ENCODE measurements at places on chromosomes 12 and 14.

DNA sequence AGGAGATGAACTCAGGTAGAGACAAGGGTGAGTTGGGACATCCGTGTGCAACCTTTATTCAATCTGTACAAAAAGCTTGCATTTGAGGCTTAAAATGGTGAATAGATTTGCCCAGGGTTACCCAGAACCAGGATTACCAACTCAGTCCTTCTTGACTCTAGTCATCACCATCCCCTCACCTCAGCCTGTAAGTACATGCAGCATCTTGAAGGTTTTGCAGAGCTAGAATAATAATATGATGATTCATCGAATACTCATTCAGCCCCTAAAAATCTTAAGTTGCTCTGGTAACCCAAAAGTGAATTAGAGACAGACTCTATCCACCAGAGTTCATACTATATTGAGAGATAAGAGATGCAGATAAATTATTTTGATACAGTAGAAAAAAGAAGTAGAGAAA is 90.3 kb downstream of the NKX2-1 start:
- DNase-seq = no peak

GRCh38 chr12:143964-144649 is 69.8 kb downstream of the SLC6A12 start:
- peak; percentile 42 for DNase-seq

DNA sequence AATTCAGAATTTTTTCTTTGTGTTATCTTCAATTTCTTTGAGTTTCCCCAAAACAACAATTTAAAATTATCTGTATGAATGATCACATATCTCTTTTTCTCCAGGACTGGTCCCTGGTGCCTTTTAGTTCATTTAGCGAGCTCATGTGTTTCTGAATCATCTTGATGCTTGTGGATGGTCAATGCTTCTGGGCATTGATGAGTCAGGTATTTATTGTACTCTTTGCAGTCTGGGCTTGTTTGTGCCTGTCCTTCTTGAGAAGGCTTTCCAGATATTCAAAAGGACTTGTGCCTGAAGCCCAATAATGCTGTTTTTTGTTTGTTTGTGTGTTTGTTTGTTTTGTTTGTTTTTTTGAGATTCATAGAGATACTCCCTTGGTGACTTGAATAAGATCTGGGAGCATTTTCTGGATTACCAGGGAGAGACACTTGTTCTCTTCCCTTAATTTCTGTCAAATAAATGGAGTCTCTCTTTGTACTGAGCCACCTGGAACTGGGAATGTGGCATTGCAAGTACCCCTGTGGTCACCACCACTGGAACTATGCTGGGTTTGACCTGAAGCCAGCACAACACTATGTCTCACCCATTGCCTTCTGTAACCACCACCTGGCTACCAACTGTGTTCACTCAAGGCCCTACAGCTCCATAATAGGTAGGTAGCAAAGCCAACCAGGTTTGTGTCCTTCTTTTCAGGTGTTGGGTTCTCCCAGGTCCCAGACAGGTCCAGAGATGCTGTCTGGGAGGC is 56.3 kb downstream of the SLC6A15 start:
- DNase-seq = no peak

- DNase-seq = no peak
These were observed 29.8 kb downstream of the NCOR2 start for GRCh38 chr12:124537525-124538193.

GRCh38 chr14:49972823-49973222 is 79.9 kb downstream of the ARF6 start:
- no peak for DNase-seq

DNA sequence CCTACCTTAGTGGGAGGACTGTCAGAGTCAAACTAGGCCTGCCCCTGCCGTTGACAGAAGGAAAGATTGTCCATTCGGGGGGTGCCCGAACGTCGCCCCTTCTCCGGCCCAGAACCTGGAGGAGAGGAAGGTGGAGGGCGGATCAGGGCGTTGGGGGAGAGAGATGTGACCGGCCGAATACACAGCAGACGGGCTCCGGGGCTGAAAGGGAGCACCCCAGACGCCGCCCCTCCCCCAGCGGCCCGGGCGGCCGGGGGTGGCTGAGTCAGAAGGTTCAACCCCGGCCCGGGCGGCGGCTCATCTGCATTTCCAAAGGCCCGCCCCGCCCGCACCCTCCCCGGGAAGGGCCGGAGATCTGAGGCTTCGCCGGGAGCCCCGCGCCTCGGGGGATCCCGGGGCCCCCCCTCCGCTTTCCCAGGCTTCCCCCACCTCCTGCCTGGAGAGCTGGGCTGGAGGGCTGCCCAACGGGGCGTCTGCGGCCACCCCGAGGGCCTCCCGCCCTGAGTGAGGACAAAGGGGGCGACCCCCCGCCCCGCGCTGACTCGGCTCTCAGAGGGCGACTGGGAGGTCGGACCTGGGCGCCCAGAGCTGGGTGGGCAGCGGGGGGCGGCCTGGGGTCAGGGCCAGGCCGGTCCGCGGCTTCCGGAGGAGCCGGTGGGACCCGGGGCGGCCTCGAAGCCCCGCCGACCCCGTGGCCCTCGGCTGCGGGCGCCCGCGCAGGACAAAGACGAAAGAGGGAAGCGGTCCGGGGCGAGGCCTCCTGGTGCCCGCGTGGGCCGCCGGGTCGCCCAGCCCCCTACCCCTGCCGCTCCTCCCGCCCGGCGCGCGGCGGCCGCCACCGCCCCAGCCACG is 3.7 kb upstream of the SETD1B start:
- peak; percentile 69 for DNase-seq

GRCh38 chr12:70045036-70045435 is 198.2 kb upstream of the CNOT2 start:
- no peak for DNase-seq

DNA sequence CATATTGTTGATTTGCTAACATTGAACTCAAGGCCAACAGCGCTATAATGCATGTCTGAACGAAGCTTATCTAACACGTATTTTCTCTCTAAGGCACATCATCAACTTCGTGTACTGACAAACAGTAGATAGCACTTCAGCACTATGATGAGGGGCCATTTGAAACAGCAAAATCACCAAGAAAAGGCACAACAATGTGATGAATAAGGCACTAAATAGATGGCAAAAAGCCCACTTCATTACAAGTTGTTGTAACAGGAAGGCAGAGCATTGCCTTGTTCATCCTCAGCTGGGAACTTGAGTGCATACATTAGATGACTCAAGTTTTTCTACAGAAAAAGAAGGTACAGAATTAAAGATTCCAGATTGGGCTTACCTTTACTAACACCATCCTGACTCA is 75.2 kb downstream of the LIN7A start:
- no peak for DNase-seq

DNA sequence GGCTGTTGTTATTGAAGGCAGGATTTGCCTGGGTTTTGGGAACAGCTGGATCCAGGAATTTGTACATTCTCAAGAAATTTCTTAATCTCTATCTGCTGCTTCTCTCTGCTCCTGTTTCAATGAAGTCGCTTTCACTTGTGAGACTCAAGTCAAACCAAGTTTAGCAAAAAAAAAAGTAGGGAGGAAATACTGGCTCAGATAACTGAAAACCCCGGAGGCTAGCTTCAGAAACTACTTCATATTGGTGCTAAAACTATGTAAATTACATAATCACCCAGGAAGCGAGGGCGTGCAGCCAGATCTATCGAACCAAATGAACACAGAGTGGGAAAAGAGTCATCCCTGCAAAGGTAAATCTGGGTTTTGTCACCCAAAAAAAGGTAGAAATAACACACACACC is 68.3 kb upstream of the FICD start:
- no peak for DNase-seq

DNA sequence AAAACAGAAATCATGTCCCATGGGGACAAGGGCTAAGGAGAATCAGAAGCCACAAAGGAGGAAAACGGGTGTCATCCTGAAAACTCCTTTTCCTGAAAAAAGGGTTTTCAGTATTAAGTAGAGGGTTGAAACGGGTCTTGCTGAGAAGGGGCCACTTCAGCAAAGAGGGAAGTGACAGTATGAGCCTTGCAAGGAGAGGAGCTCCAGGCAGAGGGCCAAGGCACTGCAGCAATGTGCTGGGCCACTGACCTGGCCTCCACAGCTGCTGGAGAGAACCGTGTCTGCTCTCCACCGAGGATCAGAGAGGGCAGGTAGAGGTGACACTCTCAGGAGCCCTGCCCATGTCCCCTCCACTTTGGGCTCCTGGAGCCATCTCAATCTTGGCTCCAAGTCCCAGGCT is 103.3 kb downstream of the NCOR2 start:
- DNase-seq = no peak

DNA sequence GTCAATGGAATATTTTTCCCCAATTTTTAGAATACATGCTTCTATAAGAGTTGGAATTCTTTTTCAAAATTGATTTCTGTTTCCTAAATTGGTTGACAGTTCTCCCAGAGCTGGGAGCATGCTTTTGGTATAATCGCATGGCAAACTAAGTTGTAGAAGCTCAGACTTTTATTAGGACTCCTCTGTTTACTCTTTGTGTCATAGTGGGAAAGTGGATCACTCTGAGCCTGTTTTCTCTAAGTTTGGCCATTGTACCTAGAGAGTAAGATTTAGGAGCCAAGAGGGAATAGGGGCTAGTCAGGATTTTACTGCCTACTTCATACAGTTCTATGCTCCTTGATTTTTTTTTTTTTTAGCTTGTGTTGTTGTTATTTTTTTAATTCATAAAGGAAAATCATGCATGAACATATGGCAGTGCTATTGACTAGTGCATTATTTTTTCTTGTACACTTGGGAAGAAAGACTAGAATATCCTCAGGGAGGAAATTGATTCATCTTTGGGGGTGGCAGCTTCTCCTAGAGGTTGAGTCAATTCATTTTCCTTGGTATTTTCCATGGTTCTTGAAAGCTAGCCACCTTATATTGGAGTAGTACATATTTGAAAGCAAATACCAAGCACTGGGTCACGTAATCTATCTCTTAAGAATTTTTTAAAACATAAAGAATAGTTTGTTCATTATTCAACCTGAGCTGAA is 77.7 kb upstream of the TRAF3 start:
- DNase-seq = no peak

- no peak for DNase-seq
These were observed 1.0 kb downstream of the NRIP2 start for GRCh38 chr12:2833810-2834209.

DNA sequence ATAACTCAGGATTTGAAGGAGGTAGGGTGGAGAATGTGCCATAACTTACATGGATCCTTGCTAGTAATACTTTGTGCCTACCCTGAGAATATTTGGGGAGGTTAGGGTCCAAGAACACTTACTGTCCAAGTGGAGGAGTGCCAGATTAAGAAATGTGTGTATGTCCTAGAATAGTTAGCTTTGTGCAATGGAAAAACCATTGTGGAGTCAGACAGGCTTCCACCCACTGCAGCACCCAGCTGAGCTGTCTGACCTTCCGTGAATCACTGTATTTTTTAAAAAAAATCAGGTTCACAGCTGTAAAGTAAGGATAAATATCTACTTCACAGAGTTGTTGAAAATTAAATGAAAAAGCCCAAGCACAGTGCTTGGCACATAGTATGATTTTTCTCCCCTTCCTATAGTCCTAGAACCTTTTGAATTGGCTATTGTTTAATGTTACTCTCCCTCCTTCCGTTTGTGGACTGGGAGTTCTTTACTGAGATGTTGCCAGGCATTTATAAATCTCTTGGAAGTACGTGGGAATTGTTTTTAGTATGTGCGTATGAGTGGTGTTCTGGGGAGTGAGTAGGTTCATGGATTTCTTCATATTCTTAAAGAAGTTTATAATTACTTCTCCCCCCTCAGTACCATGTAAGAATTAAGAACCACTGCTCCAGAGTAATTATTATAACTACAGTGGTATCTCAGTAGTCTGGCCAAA is 9.2 kb downstream of the RAB21 start:
- DNase-seq = no peak

- no peak for DNase-seq
These were observed 28.3 kb downstream of the VSX2 start for GRCh38 chr14:74267588-74267987.

GRCh38 chr12:84157170-84157569 is 755.4 kb downstream of the SLC6A15 start:
- no peak for DNase-seq

DNA sequence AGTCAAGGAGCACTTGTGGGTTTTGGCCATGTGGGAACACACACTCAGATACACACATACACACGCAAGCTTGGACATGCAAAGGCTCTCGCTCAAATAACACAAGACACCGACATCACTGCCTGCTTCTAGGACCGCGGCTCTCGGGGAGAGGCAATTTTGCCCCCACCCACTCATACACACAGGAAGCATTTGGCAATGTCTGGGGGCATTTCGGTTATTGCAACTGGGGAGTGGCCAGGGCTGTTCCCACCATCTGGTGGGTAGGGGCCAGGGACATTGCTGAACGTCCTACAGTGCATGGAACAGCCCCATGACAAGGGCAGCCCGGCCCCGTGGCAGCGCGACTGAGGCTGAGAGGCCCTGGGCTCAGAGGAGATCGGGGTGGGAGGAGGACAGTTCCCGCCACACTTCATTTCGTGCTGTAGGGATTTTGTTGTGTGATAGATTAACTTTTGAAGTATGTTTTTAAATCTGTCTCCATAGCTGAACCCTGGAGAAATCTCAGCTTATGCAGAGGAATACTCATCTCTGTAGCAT is 35.6 kb downstream of the RIMBP2 start:
- DNase-seq = no peak

DNA sequence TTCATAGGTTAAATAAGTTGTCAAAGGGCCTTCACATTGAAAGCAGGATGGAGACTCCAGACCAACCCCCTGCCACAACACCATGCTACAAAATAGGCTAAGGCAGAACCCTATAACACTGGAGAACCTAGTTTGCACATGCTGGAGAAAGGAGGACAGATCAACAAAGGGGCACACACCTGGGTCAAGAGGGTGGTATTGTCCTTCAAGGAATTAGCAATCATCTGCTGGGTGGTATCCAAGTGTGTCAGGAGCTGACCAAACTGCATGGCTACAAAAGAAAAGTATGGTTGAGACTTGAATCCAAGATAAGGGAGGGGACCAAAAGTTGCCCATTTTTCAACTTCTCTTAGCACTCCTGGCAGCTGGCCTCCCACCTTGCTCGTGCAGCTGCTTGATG is 9.2 kb downstream of the MBD6 start:
- no peak for DNase-seq

GRCh38 chr12:104694161-104694560 is 237.4 kb downstream of the CHST11 start:
- DNase-seq = no peak

- peak; percentile 32 for DNase-seq
These were observed 1.7 kb downstream of the PDE3A start for GRCh38 chr12:20370014-20370386.

GRCh38 chr12:49198431-49199155 is 9.7 kb upstream of the TUBA1A start:
- DNase-seq = peak; percentile 66

- peak; percentile 39 for DNase-seq
These were observed 15.7 kb upstream of the FAM222A start for GRCh38 chr12:109697877-109698468.

GRCh38 chr12:98422359-98422758 is 93.0 kb upstream of the TMPO start:
- DNase-seq = no peak

- DNase-seq = no peak
These were observed 96.0 kb downstream of the RPAP3 start for GRCh38 chr12:47609806-47610205.

DNA sequence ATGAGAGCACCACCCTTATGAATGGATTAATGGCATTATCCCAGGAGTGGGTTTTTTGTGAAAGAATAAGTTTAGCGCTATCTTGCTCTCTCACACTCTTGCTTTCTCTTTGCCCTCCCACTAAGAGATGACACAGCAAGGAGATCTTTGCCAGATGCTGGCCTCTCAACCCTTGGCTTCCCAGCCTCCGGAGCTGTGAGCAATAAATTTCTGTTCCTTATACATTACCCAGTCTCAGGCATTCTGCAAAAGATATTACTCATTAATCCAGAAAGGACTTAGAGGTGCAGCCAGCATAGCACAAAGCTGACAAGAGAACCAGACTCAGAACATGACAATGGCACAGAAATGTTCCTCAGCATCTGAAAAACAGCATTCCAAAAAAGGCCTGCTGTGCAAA is 190.6 kb downstream of the ITPR2 start:
- no peak for DNase-seq
